NT2/D1 (cell line): ENCODE measurements at places on chromosomes 1 and 21.

GRCh38 chr1:22489823-22490222 is 38.2 kb downstream of the ZBTB40 start:
- DNase-seq, result no peak

GRCh38 chr1:22376001-22376400 is 75.7 kb upstream of the ZBTB40 start:
- no peak for DNase-seq

DNA sequence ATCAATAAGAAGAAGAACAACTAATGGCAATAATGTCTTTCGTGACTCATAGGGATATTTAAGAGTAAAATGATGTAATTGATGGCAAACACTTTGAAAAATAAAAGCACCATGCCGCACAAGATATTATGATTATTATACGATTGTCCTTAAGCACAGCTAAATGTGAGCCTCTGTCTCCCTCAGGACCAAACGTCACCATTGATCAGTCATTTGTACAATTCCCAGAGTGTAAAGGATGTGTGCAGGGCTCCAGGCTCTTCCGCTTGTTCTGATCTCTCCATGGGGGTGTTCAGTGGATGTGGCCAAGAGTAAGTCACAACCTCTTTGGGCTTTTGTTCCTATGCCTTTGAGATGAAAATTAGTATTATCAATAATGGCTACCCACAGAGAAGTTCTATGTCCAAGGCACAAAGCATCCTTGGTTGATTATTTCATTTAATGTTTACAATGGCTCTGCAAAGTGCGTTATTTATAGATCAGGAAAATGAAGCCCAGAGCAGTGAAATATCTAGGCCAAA is 17.7 kb upstream of the C1orf87 start:
- no peak for DNase-seq

GRCh38 chr1:202642619-202643291 is 67.5 kb downstream of the SYT2 start:
- no peak for DNase-seq
